ENCODE measurements at places on chromosomes 13 and 19.

GRCh38 chr19:2049741-2050348 is 1.2 kb downstream of the MKNK2 start:
- ATAC-seq = peak; percentile 39

DNA sequence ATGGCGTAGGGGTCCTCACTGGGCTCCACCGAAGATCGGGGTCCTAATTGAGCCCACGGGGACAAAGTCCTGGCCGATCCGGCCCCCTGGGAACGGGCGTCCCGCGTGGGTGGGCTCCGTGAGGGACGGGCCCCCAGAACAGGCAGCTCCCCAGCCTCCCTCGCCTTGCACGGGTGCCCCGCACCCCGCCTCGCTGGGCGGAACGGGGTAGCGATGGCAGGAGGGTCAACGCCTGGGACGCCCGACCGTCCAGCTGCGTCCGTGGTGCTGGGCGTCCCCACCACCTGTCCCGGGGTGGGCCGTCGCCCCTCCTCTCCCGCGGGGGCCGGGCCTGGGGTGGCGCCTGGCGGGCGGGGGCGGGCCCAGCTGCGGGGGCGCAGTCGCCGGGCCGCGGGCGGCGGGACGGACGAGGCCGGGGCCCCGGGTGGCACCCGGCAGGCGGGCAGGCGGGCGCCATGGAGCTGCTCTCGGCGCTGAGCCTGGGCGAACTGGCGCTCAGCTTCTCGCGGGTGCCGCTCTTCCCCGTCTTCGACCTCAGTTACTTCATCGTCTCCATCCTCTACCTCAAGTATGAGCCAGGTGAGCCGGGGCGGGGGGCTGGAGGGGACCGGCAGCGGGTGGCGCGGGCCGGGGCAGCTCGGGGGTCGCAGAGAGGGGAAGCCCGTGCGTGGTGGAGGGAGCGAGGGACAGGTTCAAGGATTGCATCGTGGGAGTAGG is at the start of gene TMEM38A:
TMEM38A (plus strand) TSS at position 377 of the 717 bp plus-strand sequence; CDS start at position 456, 79 bp downstream.
- ATAC-seq = peak; percentile 9

DNA sequence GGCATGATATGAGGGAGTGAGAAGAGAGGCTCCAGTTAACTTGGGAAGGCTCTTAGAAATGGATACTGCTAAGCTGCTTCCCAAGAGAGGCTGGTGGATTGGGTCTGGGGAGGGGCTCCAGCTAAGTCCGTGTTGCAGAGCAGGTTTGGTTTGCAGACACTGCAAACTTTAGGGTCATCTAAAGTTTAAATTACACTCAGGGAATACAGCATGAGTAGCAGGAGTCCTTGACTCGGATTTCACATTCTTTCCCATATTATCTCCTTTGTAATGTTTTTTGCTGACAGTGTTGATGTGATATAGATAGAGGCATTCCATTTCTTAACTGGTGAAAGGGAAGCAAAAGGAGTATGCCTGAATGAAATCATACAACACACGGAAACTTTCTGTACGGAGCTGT is 31.9 kb downstream of the SGCG start:
- no peak for ATAC-seq

- ATAC-seq = no peak
These were observed 1445.4 kb downstream of the EFNB2 start for GRCh38 chr13:105089858-105090643.

- ATAC-seq = peak; percentile 86
These were observed 37.5 kb upstream of the PNMA8B start for GRCh38 chr19:46533078-46533620.

- no peak for ATAC-seq
These were observed 65.4 kb downstream of the TUBGCP3 start for GRCh38 chr13:112522578-112522977.

DNA sequence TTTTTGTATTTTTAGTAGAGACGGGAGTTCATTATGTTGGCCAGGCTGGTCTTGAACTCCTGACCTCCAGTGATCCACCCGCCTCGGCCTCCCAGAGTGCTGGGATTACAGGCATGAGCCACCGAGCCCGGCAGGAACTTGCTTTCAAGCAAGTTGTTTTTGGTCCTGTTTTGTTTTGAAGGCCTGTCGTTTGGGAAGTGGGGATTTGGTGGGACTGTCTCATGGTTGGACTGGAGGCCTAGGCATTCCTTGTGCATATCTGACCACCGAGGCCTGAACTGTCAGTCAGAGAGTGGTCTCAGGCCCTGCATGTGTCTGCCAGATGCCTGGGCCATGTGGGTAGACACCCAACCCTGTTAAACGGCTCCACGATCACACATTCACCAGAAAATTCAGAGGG is 26.3 kb downstream of the UBXN6 start:
- no peak for ATAC-seq

- no peak for ATAC-seq
These were observed 44.3 kb downstream of the RAP2A start for GRCh38 chr13:97478247-97478646.

DNA sequence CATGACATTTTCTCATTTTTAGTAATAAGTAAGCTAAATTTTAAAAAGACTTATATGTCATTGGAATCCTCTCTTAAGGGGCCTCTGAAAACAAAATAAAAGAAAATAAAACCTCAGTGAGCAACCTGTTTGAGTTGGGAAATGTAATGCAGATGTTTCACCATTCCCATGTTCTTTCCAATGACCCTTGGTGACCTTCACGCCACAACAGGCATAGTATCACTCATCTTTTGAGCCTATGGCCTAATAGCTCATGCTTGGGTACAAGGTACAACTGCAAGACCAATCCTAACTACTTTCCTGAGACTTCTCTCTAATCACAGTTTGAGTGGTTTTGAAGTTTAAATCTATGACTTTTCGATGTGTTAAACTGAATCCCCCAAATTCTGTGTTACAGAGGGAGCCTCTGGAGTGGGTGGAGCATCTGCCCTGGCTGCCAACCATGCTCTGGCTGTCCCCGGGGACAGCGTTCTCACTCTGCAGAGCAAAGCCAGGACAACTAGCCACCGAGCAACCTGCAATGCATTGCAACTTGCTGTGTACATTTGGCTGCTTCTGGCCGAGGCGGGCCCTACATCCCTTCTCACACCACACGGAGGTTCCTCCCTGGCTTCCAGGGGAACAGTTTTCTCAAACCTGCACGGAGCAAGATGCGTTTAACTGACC is 307.9 kb upstream of the MAB21L1 start:
- no peak for ATAC-seq

- ATAC-seq = peak; percentile 66
These were observed 51.3 kb downstream of the CELF5 start for GRCh38 chr19:3275583-3276340.

DNA sequence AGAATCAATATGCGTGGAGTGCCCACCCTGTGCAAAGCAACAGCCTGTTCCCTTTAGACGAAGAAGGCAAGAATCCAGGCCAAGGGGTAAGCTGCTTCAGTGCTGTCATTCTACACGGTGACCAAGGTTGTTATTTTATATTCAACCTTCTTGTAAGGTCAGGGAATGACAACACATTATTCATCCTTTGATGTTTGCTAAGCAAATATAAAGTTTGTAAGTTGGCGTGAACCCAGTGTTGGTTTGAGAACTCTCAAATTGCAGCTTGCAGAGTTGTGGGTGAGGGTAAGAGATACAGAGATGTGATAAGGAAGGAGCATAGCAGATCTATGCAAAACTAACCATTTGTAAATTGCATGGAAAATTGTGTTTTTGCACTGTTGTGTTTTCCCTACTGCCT is 436.7 kb downstream of the FGF9 start:
- ATAC-seq = no peak

DNA sequence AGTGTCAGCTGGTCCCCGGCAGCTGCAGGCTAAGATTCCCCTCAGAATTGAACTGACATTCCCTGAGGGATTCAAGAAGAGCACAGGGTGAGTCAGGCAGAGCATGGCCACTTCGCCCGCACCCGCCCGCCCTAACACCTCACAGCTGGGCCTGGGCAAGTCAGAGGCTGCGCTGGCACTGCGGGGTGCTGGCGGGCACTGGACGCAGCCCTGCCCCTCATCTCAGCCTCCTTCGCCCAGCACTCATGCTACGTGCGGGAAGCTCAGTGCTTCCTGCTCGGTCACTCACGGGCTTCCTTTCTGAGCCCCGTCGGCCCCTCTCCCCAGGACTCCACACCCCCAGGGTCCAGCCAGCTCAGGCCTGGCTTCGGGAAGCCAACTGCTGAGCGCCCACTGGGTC is 56.9 kb downstream of the MLLT1 start:
- no peak for ATAC-seq
